PC-3 (cell line): ENCODE measurements at places on chromosomes 6 and 20. TPM values are rescaled to one million over a fixed set of nuclear protein-coding genes. Genes with fewer than 3 reads are reported as not detected.
A peak's percentile ranks its signal among the peaks of the same experiment; 100 is the strongest.

Gene ADTRP
- 2.0 TPM in 1 of 2 replicates, not detected in the other for total RNA-seq

Gene ABHD12
- 48.3 and 64.2 TPM in 2 replicates for total RNA-seq

Gene NUS1
- 12.7 and 18.0 TPM in 2 replicates for total RNA-seq

Gene UNC5CL
- 0.58 and 1.4 TPM in 2 replicates for total RNA-seq

Gene CLVS2
- total RNA-seq = not detected in 2 replicates

Gene CST2
- not detected in 2 replicates for total RNA-seq

Gene BPI
- not detected in 2 replicates for total RNA-seq

Gene IL20RA
- total RNA-seq = 3.5 and 6.0 TPM in 2 replicates

DNA sequence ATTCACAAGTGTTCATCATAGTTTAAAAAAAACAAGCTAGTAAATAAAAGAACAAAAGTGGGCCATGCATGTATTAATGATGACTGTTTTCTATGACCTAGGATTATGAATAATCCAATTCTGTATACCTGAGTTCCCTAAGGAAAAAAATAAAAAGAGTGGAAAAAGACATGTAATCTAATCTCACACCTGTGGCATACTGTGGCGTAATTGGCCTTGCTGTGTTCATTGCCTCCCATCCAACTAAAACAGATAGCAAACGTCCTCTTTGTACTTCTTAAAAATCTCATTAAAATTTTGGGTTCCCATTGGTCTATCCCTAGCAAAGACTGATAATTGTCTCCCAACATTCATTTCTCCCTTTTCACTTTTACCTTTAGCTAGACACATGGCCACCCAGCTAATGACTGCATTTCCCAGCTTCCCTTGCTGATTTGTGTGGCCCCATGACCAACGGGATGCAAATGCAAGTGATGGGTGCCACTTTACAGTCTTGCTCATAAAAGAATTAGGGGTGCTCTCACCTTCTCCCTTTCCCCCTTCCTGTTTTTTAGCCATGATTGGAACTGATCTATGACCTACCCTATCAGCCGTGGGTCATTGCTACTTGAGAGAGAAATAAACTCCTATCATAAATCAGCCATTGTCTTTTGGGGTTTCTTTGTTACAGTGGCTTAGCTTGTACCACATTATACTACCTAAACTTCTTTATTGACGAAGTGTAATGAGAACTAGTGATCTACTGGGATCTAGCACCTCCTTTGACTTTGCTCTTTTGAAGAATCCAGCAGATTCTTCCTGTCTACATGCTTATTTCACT, 32.0 kb upstream of the TBC1D22B start:
- no peak for DNase-seq

GRCh38 chr20:20568604-20569205, 143.7 kb downstream of the RALGAPA2 start:
- peak; percentile 66 for DNase-seq

DNA sequence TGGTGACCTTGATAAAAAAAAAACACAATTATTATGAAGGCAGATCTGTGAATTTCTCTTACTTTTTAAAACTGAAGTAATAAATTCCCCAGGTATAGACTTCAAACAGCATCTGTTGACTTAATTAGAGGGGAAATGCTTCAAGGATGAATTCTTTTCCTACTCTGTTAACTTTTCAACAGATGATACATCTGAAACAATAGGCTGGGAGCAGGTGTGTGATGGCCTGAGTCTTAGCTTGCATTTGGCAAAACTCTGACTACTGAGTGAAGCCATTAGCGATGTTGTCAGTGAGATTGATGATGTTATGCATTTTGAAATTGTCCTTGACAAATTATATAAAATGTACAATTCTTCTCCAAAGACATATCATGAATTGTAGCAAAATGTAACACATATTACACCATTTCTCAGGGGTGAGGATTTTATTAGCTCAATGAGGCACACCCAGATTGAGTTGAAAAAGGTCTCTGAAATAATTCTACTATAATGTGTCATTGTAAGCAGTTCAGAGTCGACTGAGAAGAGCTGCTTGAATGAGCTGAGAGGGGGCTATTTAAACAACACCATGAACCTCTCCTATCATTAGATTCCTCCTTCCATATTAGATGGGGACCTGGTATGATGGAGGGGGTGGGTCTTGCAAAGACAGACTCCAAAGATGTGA, 39.6 kb upstream of the OGFRL1 start:
- no peak for DNase-seq

- no peak for DNase-seq
Measured at GRCh38 chr20:56925082-56925830, 296.1 kb downstream of the TFAP2C start.

- peak; percentile 37 for DNase-seq
Measured at GRCh38 chr20:57323034-57323433, 6.6 kb upstream of the SPO11 start.

DNA sequence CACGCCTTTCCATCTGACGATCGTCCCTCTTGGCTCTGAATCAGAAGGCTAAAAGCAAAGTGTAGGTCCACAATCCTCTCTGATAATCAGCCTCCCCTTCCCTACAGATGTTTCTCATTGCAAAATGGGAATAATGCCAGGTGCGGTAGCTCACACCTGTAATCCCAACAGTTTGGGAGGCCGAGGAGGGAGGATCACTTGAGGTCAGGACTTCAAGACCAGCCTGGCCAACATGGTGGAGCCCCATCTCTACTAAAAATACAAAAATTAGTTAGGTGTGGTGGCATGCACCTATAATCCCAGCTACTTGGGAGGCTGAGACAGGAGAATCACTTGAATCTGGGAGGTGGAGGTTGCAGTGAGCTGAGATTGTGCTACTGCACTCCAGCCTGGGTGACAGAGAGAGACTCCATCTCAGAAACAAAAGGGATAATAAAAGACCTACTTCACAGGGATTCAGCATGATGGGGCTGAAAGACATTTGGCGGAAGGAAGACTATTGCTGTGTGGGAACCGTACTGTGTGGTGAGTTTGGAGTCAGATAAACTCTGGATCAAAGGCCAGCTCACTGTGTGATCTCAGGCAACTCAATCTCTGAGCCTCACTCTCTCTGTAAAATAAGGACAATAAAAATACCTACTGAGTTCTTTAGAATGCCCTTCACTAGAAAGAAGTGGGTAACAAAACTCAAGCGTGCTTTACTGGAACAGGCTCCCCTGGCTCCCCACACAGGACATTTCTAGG, 15.9 kb upstream of the SLC9A8 start:
- no peak for DNase-seq

DNA sequence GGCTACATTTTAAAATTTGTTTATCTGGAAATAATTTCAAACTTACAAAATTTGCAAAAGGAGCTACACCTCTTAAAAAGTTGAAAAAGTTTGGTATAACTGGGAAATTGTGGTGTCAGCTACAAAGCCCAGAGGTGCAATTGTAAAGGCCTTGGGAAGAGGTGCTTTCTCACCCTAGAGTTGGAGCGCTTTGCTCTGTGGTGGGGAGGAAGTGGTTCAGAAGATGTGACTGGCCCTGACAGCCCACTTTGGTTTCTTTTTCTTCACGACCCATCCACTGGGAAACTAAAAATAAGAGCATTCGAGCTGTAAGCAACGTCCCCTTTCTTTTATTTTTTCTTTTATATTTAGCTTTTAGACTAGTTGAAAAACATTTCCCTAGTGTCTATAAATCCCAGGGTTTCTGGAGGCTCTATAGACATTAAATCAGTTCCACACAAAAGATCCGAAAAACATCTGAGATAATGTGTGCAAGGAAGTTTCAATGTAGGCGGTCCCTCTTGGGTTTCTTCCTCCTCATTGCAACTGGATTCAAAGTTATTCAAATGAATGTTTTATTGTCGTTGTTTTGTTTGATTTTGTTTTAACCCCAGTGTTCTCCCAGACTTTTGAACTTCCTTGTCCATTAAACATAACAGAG, 397.8 kb downstream of the KIF16B start:
- DNase-seq = no peak

DNA sequence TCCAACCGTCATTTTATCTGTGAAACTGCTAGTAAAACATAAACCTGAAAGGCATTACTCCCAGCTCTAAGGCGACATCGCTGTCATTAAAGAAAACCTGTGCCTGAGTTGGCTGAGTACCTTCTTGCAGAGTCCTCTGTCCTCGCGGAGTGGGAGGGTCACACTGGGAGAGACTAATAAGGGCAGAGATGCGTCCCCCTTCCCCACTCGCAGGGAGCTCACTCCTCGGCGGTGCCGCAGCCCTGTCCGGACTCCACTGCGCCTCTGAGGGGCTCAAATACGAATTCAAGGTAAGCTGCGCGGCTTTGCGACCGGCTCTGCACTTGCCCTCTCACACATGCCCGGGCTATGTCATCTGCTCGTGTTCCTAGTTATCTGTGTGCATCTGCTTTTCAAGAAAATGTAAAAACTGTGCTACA, at the start of gene COL19A1:
Gene COL19A1, plus strand, starts transcription at position 206 of the 419 bp plus-strand sequence. CDS start 13,012 bp downstream, outside the sequence.
- DNase-seq = peak; percentile 1

- no peak for DNase-seq
Measured at GRCh38 chr20:25051386-25052155, 6.4 kb downstream of the ACSS1 start.

GRCh38 chr6:7243179-7243981, 69.6 kb downstream of the SSR1 start:
- peak; percentile 82 for DNase-seq

DNA sequence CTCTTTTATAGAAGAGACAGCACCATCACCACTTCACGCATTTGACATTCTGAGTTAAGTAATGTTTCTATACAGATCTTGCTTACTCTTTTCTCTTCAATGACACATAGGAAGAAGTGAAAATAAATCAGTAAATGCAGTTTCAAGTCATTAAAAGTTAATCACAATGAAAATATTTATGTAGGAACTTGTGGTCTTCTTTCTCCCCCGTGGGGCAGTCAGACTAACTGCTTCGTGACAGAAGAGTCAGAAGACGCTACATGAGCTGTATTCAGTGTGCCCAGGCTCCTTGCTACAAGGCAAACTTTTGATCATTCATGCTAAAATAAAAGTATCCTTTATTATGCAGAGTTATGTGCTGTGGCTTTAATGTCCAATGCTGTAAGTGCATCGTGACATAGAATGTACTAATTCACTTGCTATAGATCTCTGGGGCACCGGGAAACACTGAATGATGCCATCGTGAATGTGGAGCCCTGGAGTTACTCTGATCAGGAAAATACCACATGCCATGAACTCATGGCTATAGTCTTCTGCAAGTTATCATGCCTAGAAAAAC, 117.8 kb upstream of the TRAF3IP2 start:
- no peak for DNase-seq

- no peak for DNase-seq
Measured at GRCh38 chr20:36848078-36848660, 27.8 kb upstream of the TLDC2 start.

DNA sequence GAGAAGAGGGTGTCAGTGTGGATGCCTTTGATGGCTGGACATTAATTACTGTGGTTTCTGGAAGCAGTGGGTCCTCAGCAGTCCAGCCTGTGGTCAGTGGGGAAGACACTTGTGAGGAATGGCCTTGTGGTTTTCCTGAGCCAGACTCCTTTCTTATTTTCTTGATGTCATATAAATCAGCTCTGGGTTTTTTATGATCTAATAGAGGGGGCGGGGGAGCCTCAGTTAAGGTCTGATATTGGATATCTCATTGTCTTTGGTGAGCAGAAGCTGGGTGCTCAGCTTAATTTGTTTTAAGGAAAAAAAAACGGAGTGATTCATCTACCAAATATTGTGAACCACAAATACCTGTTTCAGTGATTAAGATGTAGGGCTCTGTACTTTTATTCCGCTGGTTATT, 62.1 kb downstream of the OTOR start:
- DNase-seq = peak; percentile 52

DNA sequence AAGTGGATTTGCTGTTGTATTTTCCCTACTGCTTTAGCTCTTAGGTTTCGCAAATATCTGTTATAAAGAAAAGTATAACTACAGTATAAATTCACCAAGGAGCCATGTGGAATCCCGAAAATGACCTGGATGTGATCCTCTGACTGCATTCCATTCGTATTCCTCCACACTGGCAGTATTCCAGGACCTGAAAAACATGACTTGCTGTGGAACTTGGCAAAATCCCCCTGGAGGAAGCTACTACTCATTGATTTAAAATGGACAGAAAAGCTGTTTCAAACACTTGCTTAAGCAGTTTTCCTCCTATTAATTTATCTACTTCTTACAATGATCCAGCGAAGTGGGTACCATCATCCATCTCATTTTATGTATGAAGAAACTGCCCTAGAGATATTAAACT, 13.3 kb upstream of the ENPP5 start:
- peak; percentile 91 for DNase-seq

DNA sequence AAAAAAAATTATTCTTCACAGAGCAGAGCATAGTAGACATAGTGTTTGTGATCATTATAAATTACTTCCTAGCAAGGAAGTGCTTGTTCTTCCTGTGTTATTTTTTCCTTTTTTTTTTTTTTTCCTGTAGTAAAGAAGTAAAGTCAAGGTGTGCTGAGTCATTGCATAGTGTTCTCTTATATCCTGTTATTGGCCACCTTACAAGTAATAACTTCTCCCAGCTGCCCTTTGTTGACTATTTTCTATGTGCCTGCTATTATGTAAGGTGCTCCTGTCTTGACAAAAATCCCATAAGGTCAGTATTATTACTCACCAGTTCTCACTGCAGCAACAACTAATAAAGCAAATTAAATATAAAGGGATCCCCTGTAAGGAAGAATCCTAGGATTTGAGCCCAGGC, 195.3 kb downstream of the GJA1 start:
- peak; percentile 59 for DNase-seq

GRCh38 chr6:33298773-33299236, at the start of gene RGL2:
TSS of gene RGL2 (minus strand) at chr6:33298942. CDS start at chr6:33298610, 332 bp downstream.
- DNase-seq = peak; percentile 47

GRCh38 chr6:169252505-169253189, 999 bp downstream of the THBS2 start:
- no peak for DNase-seq
